ENCODE measurements at places on chromosomes 7 and 10. TPM values are rescaled to one million over a fixed set of nuclear protein-coding genes. Genes with fewer than 3 reads are reported as not detected.

SLC26A5 gene
- not detected for total RNA-seq

GNGT1 gene
- not detected for total RNA-seq

ASB10 gene
- total RNA-seq: not detected

TMED4 gene
- total RNA-seq: 64.5 TPM

EXOC6 gene
- 12.0 TPM for total RNA-seq

PKD1L1 gene
- 0.09 TPM for total RNA-seq

OPALIN gene
- not detected for total RNA-seq

OTUD1 gene
- total RNA-seq: 10.5 TPM

MEST gene
- total RNA-seq: 2.6 TPM

ITIH5 gene
- not detected for total RNA-seq

LYZL2 gene
- not detected for total RNA-seq

SLC29A4 gene
- total RNA-seq: 0.59 TPM

H2BK1 gene
- 1.1 TPM for total RNA-seq

PLXNA4 gene
- total RNA-seq: 10.6 TPM

IFIT1B gene
- not detected for total RNA-seq

CDH23 gene
- total RNA-seq: 4.8 TPM

ZNF467 gene
- not detected for total RNA-seq

ANXA8L1 gene
- 0.86 TPM for total RNA-seq

SUFU gene
- 14.2 TPM for total RNA-seq

TFEC gene
- 1.0 TPM for total RNA-seq

CPEB3 gene
- total RNA-seq: 1.7 TPM

C10orf105 gene
- total RNA-seq: 0.61 TPM

MKLN1 gene
- total RNA-seq: 36.9 TPM

SPDYE5 gene
- total RNA-seq: not detected

OGDHL gene
- 0.20 TPM for total RNA-seq

ASZ1 gene
- total RNA-seq: not detected

C7orf57 gene
- 0.11 TPM for total RNA-seq

ZNF425 gene
- total RNA-seq: 1.4 TPM

MAD1L1 gene
- total RNA-seq: 133 TPM

TAS2R4 gene
- total RNA-seq: 1.1 TPM

INMT gene
- 0.89 TPM for total RNA-seq

BRAF gene
- total RNA-seq: 25.7 TPM

CALY gene
- total RNA-seq: not detected

TLX1 gene
- not detected for total RNA-seq

CNTNAP2 gene
- total RNA-seq: not detected

NAPEPLD gene
- total RNA-seq: 12.7 TPM

PHYHIPL gene
- total RNA-seq: not detected

CFTR gene
- total RNA-seq: 0.02 TPM

FEZF1 gene
- total RNA-seq: not detected
